ENCODE measurements at places on chromosomes 16 and 17.

DNA sequence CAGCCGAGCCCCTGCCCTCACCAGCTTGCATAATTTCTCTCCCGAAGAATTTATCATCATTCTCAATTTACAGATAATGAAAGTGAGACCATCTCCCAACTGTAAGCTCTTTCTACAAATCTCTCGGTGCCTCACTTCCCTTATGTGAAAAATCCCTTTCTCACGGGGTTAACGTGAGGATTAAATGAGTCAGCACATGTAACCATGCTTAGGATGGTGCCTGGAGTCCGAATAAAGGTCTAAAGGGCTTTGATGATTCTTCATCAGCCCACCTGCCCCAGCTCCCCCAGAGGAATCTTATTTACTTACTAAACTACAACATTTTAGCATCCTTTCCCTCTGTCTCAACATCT, 24.8 kb upstream of the PIK3R6 start:
- no peak for DNase-seq

- no peak for DNase-seq
These were observed 535.4 kb upstream of the RBFOX1 start for GRCh38 chr16:6797223-6797622.

GRCh38 chr16:72909196-72909595, 138.7 kb downstream of the ZFHX3 start:
- no peak for DNase-seq

- no peak for DNase-seq
These were observed 396.7 kb upstream of the MAF start for GRCh38 chr16:79997257-79997656.

GRCh38 chr16:4288148-4288921, 15.5 kb upstream of the TFAP4 start:
- DNase-seq = no peak

Measured in AG04449 (cell line).